Activated T-helper 17 cell treated with anti-CD3 and anti-CD28 coated beads, Interleukin-2, amount 50 U/mL, for 72 hours (primary cell): ENCODE measurements at places on chromosomes 1 and 21.

DNA sequence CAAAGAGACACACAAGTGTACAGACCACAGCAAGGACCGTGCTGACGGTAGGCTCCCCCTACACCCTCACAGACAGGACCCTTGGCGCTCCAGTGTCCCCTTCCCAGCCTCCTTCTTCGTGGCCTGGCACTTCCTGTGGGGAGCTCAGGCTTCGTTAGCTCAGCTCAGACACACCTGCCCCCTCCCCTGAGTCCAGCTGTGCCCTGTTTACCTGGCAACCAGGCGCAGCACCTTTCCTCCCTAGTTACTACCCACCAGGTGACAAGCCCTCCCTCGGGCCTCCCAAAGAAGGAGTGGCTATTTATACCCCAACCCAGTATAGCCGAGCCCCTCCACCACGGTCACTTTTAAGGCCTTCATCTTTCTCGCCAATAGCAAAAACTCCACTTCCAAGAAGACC lies 4.7 kb downstream of the CELF3 start:
- peaks cover 20% of the 10 kb centered on the region for H3K27me3 ChIP-seq
- H3K4me3 ChIP-seq, result no peak overlapping the region
- H3K4me1 ChIP-seq, result peaks cover 3% of the 10 kb centered on the region
- no peak for ATAC-seq
- H3K27ac ChIP-seq, result no peak overlapping the region

DNA sequence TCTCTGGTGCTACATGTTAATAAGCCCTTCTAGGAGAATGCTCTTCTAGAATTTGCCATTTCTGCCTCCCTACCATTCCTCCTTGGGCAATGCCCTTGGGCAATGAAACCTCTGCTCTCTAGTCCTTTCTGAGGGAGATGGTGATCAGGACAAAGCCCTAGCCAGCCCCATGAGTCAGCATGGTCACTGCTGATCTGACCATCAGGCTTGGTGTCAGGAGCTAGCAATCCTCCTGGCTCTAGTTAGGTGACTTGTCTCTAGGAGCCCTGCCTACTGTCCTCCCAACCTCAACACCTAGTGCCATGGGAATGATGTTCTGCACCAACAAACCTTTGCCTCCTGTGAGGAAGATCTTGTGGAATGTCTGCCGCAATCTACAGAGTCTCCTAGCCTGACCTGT lies 89.8 kb downstream of the NMNAT2 start:
- H3K27ac ChIP-seq, result no peak overlapping the region
- H3K27me3 ChIP-seq, result peaks cover 25% of the 10 kb centered on the region
- ATAC-seq, result no peak
- no peaks in the 10 kb centered on the region for H3K4me1 ChIP-seq
- H3K36me3 ChIP-seq, result no peaks in the 10 kb centered on the region

- no peak overlapping the region for H3K27ac ChIP-seq
- H3K4me1 ChIP-seq, result no peaks in the 10 kb centered on the region
- no peaks in the 10 kb centered on the region for H3K36me3 ChIP-seq
- H3K4me3 ChIP-seq, result no peak overlapping the region
Observed at GRCh38 chr1:44575396-44575795, 98.9 kb downstream of the TMEM53 start.

- H3K27me3 ChIP-seq, result no peaks in the 10 kb centered on the region
- no peaks in the 10 kb centered on the region for H3K4me1 ChIP-seq
- ATAC-seq, result no peak
Observed at GRCh38 chr1:29211086-29212030, 19.4 kb downstream of the MECR start.

- no peak overlapping the region for H3K27ac ChIP-seq
- H3K4me3 ChIP-seq, result no peak overlapping the region
- no peak for ATAC-seq
- H3K36me3 ChIP-seq, result peaks cover 38% of the 10 kb centered on the region
- H3K4me1 ChIP-seq, result peaks cover 21% of the 10 kb centered on the region
Observed at GRCh38 chr1:174017231-174017970, 4.8 kb downstream of the RC3H1 start.

- peak; percentile 82 for ATAC-seq
- no peak overlapping the region for H3K27ac ChIP-seq
- no peaks in the 10 kb centered on the region for H3K36me3 ChIP-seq
- H3K4me1 ChIP-seq, result no peaks in the 10 kb centered on the region
Observed at GRCh38 chr1:230550428-230550827, 91.9 kb upstream of the COG2 start.
